Brain (organoid and tissue), 16 donors: ENCODE measurements at places on chromosomes 2 and 18.

- no peak for DNase-seq
Measured at GRCh38 chr2:52144590-52144989, 1112.7 kb upstream of the NRXN1 start.

- DNase-seq, result no peak
Measured at GRCh38 chr2:112924360-112924759, 13.4 kb downstream of the IL37 start.

- DNase-seq, result no peak
Measured at GRCh38 chr18:79800371-79801180, 2.8 kb downstream of the KCNG2 start.

GRCh38 chr18:49855711-49856415 lies 42.5 kb upstream of the ACAA2 start:
- DNase-seq, result no peak

- DNase-seq, result peak; percentile 46
Measured at GRCh38 chr2:109516445-109517117, 97.2 kb downstream of the SEPTIN10 start.

DNA sequence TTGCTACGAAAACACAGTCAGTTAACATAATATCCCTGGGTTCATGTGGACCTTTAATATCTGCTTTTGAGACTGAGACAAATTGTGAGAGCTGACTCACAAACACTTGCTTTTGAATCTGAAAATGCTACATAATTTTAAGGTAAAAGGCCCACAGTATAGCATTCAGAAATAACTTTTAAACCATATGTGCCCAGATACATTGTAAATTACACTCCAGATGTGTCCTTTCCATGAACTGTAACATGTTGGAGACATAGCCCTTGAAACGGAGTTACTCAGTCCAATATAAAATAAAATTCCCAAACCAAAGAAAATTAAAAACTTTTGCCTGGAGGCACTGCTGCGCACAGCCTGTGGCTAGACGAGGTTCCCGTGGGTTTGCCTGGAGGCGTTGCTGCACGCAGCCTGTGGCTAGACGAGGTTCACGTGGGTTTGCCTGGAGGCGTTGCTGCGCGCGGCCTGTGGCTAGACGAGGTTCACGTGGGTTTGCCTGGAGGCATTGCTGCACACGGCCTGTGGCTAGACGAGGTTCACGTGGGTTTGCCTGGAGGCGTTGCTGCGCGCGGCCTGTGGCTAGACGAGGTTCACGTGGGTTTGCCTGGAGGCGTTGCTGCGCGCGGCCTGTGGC lies 131.9 kb upstream of the ALKAL2 start:
- DNase-seq, result no peak
